ENCODE measurements at places on chromosomes 12 and 14.

DNA sequence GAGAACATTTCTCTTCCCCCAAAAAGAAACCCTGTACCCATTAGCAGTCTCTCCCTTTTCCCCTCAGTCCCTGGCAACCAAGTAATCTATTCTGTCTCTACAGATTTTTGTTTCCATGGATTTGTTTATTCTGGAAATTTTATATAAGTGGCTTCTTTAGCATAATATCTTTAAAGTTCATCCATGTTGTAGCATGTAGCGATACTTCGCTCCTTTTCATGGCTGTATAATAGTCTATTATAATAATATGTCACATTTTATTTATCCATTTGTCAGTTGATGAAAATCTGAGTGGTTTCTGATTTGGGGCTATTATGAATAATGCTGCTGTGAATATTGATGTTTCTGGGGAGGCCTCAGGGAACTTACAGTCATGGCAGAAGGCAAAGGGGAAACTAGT, 12.8 kb upstream of the MYO1H start:
- DNase-seq: no peak

GRCh38 chr12:60168441-60168840, 572.6 kb downstream of the SLC16A7 start:
- no peak for DNase-seq

GRCh38 chr14:101199028-101199770, 295.7 kb upstream of the RTL1 start:
- no peak for DNase-seq

DNA sequence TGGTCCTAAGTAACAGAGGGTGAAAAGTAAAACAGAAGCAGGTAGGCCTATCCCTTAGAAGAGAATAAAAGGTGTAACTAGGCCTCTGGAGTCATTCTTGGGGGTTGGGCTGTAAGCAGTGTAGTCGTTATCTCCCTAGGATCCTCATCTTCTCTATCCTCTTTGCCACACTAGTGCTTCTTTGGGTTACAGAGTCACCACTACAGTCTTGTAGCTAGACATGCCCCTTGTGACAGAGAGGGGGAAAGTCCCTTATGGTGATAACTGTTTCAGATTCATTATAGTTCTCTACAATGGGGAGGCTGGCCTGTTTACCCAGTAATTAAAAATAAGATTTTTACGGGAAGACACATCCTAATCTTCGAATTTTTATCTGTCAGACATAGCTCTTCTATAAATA, 16.4 kb upstream of the SRP54 start:
- DNase-seq: no peak

GRCh38 chr14:57865403-57866198, at the start of gene SLC35F4:
TSS of gene SLC35F4 (minus strand) at chr14:57866092.
- no peak for DNase-seq

DNA sequence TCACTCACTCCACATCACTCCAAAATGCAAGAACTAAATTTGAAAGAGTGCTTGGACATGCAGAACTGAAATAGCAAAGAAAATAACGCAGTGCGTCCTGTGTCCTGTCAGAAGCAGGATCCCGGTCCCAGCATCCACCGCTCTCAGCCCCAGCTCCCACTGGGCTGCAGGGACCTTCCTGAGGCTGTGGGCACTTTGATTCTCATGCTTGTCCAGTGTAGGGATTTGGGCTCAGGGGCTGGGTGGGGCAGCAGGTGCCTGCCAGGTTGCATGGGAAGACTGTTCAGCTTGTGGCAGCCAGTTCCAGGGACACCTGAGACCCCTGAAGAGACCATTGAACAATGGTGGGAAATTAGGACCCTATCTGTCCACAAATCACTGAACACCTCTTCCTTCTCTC, 140.0 kb upstream of the FKBP4 start:
- DNase-seq: no peak

GRCh38 chr12:47868041-47868440, 36.8 kb downstream of the VDR start:
- no peak for DNase-seq

GRCh38 chr14:59330455-59330854, 134.7 kb downstream of the GPR135 start:
- no peak for DNase-seq

Data from gastrocnemius medialis (tissue), 4 donors.